Fibroblast of the aortic adventitia (primary cell): ENCODE measurements at places on chromosomes 5 and 9.

DNA sequence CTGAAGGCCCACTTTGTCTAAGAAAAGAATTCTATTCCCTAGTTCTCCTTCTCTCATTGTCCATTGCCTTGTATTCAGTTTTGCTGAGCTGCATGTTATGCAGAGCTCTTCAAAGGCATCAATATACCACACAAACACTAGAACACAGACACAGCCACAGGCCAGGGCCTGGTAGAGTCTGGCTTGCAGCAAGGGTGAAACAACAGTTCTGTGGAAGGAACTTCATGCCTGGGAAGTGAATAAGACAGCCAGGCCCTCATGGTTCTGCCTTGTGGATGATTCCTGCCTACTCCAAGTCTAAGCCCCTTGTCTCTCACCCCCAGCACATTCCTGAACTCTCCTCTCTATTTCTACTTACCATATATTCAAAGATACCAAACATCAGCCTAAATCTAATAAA lies 30.8 kb downstream of the KLHL3 start:
- no peak for DNase-seq

- DNase-seq = peak; percentile 98
Measured at GRCh38 chr9:129968690-129969485, 74.1 kb downstream of the FNBP1 start.

- no peak for DNase-seq
Measured at GRCh38 chr9:28741459-28741858, 1168.2 kb upstream of the C9orf72 start.

GRCh38 chr9:75231167-75231566 lies 142.9 kb downstream of the OSTF1 start:
- DNase-seq = no peak

DNA sequence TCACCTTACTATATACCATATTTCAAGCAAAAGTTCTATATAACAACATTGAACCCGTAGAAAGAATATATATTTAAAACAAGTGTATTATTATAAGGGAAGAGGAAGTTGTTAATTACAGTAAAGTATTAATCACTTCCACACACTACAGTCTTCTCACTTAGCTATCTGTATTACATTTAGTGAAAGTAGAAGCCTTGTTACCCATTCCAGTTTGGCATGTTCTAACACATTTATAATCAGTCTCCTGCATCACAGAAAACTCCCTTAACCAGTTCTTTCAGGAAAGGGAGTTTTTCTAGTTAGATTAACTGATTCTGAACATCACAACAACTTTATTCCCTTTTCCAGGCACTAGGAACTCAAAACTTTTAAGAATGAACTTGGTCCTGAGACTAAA lies 6.9 kb downstream of the RAB14 start:
- DNase-seq = no peak

GRCh38 chr9:98324801-98325200 lies 69.4 kb upstream of the TBC1D2 start:
- no peak for DNase-seq

DNA sequence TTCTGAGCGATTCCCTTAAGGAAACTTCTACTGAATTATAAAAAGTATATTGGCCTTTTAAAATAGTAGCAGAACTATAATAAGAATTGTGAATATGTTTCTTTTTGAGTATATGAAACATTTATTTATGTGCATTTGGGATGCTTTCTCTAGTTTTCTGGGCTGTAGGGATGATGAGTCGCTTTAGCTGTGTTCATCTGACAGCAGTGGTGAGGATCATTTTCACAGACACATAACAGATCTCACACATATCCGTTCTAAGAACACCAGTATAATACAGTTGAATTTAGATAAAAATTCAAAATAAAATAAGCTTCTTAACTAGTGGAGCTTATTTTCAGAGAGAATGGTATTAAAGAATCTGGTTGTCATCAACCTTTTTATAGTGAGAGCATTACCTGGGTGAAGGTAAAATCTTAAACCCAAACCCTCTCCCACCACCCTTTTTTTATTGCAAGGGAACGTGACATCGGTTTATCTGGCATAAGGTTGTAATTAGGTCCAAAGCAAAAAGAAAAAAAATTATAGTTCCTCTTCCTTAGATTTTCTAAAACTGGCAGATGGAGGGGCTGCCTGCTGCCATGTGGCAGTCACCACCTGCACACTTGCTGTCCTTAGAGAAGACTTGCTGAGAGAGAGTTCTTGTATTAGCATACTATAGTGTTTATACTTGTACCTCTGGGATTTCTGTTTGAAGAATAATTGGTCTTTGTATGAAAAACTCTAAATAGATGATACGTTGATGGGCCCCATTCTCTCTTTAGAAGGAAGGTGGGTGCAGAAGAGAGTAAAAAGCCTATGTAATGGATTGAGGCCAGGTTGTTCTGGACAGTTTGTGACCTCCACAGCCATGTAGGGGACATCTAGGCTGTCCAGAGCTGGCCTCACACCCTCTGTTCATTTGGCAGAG lies 86.8 kb downstream of the CAMK4 start:
- no peak for DNase-seq

DNA sequence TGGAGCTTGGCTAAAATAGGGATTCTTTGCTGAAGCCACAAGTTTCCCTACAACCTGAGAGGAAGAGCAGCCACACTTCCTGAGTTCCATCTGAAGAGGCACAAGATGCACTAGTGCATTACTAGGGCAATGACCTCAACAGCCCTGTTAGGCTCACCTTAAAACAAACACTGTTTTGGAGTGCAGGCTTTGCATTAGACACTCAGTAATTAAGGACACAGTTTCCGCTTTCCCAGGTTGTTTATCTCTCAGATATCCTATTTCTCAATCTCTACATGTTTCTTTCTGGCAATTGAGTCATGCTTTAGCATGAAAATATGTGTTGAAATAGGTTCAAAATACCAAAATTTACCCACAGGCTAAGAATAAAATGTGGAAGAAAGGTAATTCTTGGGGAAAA lies 34.2 kb downstream of the EMB start:
- peak; percentile 52 for DNase-seq

DNA sequence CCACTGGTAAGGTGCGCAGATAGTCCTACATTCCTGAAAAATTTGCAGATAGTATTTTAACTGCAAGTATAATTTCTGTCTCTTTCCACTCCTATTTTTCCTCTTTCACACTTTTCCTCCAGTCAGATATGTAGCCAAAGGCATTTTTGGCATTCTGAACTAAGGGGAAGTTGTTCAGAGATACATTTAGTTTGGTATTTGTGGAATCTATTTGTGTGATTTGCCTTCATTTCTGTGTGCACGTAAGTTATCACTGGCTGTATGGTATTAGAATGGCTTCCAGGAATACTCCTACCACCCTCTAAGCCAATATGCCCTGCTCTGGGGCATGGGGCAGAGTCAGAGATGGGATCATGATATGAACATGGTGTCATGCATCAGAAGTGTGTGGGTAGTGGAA lies 45.8 kb upstream of the GRAMD2B start:
- peak; percentile 40 for DNase-seq
